Activated naive CD8-positive, alpha-beta T cell treated with anti-CD3 and anti-CD28 coated beads, Interleukin-2, amount 50 U/mL, for 24 hours (primary cell): ENCODE measurements at places on chromosomes 13 and 19.
A peak's percentile ranks its signal among the peaks of the same experiment; 100 is the strongest.

DNA sequence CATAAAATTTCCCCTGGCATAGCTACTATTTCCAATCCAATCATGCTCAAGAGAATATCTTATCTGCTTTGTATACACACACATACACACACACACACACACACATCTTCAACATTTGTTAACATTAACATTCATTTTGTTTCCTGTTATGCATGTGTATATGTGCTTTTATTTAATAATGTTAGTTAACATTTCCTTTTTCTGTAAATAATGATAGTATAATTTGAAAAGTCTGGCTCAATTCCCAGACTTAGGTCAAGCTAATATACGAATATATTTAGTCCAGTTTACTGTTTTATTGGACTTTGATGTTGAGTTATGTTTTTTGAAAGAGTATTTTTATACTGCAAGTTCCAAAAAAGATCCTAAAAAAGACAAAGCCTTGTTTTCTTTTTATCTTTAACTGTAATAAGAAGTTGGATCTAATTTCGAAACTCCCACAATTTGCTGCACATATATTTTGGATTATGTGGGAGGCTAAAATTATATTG, 1072.4 kb downstream of the EFNB2 start:
- no peak for DNase-seq

GRCh38 chr13:31638577-31638976, 100.7 kb upstream of the RXFP2 start:
- no peak for DNase-seq

DNA sequence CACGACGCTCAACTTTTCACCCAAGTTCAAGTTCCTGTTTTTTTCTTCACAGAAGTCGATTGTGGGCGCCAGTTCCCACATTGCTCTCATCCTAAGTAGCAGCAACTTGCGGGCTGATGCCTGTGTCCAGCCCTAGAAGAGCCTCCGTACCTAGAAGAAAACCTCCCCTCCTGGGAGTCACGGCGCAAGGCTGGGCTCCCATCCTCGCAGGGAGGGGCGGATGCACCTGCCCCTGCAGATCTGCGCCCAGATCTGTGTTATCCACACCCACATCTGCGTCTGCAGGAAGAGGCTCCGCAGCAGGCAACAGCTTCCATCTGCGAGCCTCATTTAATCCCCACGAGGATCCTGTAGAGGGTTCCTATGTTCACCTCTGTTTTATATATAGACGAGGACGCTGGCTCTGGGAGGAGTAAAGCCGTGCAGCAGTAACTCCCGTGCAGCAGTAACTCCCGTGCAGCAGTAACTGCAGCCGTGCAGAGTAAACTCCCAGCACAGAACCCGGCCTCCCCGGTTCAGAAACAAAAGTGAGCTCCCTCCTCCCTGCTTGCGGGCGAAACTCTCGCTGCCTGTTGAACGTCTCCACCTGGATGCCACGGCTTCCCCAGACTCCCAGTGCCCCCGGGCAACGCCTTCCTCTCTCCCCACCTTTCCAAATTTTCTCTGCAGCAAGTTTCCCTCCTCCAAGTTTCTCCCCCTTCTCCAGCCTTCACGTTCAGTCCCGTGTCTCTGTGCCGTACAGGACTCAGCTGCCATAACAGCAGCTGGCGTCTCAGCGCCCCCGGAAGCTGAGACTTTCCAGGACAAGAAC, 23.5 kb upstream of the LAIR1 start:
- DNase-seq: no peak

DNA sequence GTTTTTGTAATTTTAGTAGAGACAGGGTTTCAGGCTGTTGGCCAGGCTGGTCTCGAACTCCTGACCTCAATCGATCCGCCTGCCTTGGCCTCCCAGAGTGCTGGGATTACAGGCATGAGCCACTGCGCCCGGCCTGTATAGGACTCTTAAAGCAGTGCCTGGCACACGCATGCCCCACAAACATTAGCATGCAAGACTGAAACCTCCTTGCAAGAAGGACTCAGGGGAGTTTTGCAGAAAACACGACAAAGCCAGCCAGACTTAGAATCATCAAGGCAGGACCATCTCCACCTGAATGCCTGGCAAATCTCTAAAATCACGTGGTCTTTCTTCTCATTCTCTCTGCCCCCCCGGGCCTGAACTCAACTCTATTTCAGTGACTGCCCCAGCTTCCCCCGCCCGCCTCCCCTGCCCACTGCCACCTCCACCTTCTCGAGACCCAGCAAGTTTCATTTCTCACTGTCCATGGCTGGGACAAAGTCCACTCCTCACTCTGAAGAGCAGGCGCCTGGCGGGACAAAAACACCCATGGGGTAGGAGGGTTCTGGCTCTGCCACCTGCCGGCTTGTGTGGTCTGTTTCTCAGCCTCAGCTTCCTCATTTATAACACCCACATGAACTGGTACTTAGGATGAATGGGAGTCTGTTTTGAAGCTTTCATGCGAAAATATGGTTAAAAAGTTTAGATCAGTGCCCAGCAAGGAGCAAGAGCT, 2.4 kb downstream of the TICAM1 start:
- DNase-seq: no peak

DNA sequence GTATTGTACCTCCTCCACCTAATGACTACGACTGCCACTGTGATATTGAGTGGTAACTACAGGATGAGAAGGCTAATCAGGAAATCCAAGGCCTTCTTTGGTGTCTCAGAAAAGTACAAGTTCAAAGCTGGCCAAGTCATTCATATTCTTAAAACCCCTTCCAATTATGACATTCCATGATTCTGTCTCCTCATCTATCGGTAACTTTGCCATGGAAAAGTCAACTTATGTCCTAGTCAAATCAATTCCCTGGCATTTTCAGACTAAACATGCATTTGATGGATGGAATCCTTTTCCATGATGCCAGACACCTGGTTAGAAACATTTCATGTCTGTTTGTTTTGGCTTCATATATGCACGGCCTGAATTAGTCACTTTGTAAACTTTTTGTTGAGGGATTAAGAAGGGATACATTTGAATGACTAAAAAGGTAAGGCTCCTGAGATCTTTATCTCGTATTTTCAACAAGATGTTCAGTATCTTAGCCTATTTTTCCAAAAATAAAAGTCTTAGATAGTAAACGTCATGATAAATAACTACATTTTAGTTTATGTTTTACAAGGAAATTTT, 186.5 kb downstream of the NHLRC3 start:
- DNase-seq: no peak

DNA sequence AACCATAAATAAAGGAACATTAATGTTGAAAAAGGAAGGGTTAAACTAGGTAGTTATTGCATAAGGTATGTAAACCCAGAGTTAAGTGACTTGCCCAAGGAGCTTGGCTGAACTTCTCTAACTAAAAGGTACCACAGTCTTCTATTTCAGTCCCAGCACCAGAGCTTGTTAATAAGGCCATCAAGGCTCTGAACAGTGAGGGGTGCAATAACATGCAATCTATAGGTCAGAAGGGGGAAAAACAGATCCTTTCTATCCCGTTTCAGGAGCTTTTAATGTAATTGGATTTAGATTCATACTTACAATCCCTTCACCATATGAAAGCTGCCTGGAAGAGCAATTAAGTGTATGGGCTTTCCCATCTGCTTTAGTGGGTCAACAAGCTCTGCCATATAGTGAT, 441.5 kb upstream of the SPRY2 start:
- no peak for DNase-seq

DNA sequence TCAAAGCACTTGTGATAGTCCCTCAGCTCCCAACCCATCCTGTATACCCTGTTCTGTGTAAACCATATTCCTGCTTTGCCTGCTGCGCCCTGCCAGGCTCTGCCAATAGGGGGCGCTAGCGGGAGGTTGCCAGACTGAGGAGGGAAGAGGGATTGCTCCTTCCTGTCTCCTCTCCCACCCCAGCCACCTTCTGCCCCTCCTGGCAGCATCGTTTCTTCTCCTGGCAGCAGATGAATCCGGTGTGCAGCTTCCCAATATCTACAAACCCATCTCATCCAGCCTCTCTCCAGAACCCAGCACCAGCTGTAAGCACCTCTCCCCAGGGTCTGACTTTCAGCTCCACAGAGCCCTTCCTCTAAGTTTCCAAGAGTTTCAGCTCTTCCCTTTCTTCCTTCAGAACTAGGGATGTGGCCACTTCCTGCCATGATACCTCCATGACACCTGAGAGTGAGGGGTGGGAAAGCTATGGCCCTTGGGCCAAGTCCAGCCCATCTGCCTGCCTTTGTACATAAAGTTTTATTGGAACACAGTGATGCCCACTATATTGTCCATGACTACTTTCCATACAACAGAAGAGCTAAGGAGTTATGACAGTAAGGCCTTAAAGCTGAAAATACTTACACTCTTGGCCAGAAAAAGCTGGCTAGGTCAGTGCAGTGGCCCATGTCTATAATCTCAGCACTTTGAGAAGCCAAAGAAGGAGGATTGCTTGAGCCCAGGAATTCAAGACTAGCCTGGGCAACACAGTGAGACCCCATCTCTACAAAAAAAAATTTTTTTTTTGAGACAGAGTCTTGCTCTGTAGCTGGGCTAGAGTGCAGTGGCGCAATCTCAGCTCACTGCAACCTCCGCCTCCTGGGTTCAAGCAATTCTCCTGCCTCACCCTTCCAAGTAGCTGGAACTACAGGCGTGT, 34.5 kb upstream of the ATP1A3 start:
- DNase-seq: peak; percentile 58

DNA sequence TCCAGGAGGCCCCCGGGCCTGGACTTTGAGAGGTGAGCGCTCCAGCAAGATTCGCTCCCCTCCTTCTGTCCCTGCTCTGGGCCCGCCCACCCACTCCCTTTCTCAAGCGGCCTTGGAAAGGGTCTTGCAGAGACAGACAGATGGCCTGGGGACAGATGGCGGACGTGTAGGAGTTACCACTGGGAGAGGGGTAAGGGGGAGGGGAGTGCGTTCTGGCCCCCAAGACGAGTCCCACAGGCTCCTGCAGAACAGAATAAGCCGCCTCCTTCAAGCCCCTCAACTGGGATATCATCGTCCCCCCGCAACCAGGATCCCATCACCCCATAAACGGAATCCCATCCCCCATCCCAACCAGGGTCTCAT, 3.6 kb upstream of the TNFAIP8L1 start:
- DNase-seq: no peak

DNA sequence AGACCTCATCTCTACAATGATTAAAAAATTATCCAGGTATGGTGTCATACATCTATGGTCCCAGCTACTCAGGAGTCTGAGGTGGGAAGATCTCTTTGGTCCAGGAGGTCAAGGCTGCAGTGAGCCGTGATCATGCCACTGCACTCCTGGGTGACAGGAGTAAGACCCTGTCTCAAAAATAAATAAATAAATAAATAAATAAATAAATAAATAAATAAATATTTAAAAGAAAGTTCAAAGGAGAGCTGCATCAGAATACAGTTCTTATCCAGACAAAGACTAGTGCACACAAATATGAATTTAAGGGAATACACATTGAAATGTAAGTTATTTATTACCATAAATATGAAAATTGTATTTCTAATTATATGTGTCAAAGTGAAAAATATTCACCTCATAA, 624.9 kb downstream of the SLITRK6 start:
- no peak for DNase-seq

- no peak for DNase-seq
Measured at GRCh38 chr13:86870444-86870843, 800.7 kb upstream of the SLITRK5 start.

GRCh38 chr19:13334801-13335481, 171.3 kb downstream of the CACNA1A start:
- DNase-seq: no peak

DNA sequence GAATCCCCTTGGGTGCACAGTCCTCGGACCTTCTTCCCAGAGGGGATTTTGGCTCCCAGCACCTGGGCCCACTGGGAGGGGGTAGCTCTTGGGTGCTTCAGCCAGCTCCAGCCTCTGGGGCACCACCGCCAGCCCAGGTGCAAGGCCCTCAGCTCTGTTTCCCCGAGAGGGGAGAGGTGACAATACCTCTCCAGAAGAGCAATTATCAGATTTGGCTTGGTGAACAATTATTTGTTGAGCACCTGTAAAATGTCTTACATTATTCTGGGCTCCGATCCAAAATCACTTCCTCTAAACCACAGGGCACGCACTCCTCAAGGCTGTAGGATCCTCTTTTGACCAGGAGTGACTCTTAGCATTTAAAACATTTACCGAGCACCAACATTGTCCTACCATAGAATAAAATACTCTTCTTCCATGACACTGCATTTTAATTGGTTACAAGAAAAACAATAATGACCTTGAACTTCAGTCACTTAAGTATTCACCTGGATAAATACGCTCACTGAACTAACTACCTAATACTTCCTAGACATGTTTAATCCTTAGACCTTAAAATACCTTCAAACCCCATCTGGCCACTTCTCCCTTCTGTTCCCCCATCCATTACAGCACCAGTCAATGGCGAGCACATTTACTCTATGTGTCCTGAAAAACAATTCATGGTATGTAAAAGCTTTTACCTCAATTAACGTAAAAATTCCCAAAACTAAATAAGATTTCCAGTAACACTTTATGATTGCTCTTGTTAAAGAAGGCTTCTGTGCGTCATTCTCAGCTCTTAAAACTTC, 54.8 kb downstream of the ABCC4 start:
- DNase-seq: no peak

DNA sequence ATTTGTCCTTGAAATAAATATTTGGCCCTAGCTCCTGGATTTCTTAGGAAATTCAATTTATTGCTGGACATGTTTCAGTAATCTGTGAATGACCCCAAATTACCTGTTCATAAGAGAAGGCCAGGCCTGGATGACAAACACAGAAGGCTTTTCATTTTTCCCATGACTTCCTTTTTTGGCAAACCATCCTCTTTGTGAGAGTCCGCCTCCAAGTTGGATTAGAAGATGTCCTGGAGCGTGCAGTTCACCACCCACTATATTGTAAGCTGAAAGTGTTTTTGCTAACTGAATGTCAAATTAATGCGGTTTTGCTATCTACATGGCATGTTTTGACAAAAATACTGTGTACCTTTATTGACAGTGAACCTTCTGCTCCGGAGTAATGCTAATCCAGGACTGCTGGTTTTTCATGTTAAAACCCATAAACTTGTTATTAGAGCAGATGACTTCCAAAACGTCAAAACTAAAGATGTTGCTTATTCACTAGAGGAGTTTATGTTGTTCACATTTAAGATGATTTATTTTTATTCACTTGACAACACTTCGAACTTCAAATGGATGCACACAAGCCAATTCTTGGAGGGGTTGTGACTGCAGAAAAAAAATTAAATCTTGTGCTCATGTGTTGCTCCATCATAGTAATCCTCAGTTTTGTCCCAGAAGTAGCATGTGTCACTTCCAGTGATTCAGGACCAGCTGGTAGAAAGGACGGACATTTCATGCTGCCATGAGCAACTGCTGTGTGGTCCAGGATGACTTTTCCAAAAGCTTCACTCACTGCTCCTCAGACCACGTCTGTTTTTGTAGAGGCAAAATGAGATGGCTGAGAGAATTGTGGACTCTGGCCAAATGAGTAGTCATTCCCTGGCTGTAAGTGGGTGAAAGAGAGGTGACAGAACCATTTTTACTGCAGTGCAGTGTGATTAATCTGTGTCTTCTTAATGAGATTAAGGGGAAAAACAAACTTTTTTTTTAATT, 71.0 kb downstream of the ITGBL1 start:
- no peak for DNase-seq
